GDM1 (cell line): ENCODE measurements at places on chromosomes 2 and 18.

DNA sequence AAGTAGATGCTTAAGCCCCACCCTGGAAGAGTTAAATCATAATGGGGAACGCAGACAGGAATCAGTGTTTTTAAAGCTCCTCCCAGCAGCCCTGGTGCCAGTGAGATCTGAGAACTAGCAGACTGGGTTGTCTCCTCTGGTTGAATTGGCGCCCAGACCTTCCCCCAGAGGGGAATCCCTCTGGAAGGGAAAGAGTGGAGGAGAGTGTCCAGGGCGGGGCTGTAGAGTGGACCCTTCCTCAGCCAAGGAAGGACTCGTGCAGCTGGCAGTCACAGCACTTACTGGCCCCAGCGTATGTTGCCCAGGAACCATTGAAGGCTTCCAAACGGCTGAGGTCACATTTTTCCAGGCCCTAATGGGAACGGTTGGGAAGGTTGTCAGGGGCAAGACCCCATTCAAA, 62.5 kb downstream of the TGOLN2 start:
- DNase-seq: no peak

DNA sequence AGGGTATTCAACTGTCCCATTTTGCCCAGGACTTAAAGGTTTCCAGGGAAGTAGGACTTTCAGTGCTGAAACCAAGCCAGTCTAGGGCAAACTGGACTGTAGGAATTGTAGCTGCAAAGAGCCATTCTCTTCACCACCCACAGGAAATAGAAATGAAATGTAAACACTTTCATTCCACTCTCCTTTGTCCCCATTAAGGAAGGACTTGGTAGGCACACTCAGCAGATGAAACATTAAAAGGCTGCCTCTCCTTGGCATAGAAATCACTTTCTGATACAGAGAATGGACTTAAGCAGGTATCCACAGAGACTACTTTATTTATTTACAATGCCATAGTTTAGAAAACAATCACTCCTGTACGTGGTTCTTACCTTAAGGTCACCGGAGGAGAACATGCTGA, 102.9 kb upstream of the CCDC195 start:
- no peak for DNase-seq

DNA sequence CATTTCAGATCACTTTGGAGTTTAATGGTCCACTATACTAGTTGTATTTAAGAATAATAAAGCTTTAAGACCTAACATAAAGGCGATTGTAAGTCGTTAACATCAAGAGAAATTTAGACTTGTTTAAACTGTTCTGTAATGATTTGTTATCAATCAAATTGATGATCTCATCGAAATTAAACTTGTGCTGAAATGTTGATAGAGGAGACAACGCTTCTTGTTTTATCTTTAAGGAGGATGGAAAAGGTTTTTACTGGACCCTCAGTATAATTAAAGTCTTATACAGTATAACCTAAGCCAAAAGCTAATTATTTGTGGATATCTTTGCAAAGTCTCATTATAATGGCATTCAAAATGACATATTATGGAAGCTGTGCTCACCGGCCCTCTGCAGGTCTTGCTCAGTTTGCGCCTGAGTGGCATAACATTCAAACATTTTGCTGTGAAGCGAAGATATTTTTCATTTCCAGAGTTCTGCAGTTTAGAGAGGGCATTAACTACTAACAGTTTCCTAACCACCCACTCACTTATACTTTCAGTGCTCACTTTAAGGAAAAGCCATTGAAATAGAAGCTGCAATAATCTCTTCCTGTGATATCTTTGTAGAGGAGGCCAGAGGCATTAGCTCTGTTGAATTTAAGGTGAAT, 1.4 kb upstream of the SERTAD2 start:
- no peak for DNase-seq

DNA sequence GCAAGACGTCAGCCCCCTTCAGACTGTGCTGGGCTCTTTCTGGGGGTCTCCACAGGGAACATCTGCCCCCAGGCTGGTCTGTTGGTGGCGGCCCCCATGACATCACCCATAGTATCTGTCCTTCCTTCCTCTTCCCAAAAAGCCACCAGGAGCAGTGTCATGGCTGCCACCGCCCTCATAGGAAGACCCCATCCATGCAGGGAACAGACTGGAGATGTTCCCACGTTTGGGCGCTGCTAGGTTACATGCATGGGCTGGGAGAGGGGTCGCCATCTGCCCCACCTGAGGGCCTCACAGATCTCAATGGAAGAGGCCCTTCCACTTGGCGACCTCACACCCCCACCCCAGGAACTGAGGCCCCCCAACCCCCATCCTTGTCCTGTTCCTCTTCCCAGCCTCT, 5.1 kb downstream of the SPATA3 start:
- no peak for DNase-seq

GRCh38 chr18:3753106-3753505, 303.1 kb downstream of the TGIF1 start:
- no peak for DNase-seq

DNA sequence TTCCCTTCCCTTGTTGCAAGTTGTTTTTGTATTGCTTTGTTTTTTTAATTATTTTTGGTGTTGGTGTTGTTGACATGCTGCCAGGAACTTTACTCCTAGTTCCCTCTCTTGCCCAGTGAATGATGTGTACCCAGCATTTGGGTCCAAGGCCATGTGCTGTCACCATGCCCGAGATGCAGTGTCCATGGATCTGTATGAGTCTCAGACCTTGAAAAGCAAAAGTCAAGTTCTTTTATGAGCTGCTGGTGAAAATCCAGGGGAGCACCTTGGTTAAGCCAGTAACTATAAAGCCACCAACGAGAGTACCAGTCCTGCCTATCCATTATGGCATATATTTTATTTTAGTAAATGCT, 236.4 kb downstream of the BCL11A start:
- no peak for DNase-seq

DNA sequence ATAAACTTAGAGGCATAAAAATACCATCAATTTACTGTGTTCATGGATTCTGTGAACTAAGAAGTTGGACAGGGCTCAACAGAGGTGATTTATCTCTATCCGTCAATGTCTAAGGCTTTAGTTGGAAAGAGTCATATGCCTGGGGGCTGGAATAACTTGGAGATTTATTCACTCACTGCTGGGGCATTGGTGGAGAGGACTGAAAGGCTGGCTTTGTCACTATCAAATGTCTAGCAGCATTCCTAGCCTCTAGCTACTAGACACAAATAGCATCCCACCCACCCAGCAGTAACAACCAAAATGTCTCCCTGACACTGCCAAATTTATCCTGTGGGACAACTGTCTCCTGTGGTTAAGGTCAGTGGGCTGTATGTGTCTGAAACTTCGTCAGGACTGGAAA, 71.0 kb downstream of the EVA1A start:
- no peak for DNase-seq

- no peak for DNase-seq
These were observed 21.6 kb downstream of the EFEMP1 start for GRCh38 chr2:55901941-55902340.

GRCh38 chr2:41496908-41497307, 550.9 kb upstream of the PKDCC start:
- DNase-seq: no peak

GRCh38 chr18:76232779-76233178, 262.3 kb downstream of the ZNF516 start:
- DNase-seq: no peak

- no peak for DNase-seq
These were observed 1308.2 kb upstream of the NRXN1 start for GRCh38 chr2:52340171-52340570.

GRCh38 chr2:217902379-217903141, 100.2 kb downstream of the TNS1 start:
- DNase-seq: no peak

GRCh38 chr18:47986620-47987387, 56.3 kb upstream of the SMAD2 start:
- DNase-seq: no peak

GRCh38 chr2:200026332-200027230, 71.2 kb downstream of the MAIP1 start:
- DNase-seq: no peak

DNA sequence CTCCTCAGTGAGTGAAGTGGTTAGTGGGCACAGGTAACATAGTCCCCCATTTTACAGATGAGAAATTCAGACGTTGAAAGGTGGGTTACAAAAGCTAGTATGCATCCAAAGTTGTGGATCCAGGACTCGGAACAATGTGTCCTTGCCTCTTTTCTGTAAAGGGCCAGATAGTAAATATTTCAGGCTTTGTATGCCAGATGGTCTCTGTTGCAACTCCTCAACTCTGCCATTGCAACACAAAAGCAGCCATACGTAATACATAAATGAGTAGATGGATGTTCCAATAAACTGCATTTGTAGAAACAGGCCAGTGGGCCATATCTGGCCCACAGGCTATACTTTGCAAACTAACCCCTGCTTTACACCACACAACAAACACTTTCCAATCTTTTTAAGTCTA, 166.6 kb upstream of the PKDCC start:
- no peak for DNase-seq

DNA sequence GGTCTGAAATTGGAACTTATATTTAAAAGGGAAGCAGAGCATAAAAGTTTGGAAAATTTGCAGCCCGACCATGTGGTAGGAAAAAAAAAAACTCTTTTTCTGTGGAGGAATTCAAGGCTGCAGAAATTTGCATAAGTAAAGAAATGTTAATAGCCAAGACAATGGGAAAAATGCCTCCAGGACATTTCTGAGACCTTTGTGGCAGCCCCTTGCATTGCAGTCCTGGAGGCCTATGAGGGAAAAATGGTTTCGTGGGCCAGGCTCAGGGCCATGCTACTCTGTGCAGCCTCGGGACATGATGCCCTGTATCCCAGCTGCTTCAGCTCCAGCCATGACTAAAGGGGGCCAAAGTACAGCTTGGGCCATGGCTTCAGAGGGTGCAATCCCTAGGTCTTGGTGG, 71.9 kb upstream of the SLC16A14 start:
- no peak for DNase-seq

DNA sequence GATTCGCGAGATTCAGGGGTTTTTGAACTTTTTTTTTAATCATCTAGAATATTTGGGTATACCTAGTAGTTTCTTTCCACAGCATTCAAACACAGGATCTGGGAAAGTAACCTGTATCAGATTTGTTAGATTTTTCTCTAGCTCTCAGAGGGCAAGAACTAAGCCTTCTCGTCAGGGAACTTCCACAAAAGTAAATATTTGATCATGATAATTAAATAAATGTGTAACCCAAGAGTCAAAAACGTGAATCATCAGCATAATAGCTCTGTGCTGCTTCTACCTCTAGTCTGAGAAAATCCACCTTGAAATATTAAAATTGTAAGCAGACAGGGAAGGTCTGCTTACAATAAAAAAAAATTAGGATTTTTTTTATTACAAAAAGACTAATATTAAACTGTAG, 225.7 kb upstream of the SPOPL start:
- DNase-seq: no peak

DNA sequence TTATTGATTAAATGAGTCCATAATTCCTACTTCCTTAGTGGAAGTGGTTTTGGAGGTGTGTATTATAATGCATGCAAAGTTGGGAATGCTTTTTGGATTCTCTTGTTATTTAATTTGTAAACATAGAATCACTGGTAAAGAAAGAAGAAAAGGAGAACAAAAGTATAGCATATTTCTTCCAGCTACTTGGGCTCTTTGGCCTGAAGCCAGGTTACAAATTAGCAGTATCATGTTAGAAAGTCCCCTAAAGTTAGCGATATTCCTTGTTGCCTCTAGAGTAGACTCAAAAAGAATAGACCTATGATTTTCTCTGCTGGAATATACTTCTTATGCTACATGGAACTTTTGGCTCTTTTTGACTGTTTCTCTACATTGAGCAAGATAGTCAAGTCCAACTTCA, 60.6 kb upstream of the CD28 start:
- no peak for DNase-seq

GRCh38 chr2:8462280-8462679, 219.6 kb upstream of the ID2 start:
- no peak for DNase-seq

DNA sequence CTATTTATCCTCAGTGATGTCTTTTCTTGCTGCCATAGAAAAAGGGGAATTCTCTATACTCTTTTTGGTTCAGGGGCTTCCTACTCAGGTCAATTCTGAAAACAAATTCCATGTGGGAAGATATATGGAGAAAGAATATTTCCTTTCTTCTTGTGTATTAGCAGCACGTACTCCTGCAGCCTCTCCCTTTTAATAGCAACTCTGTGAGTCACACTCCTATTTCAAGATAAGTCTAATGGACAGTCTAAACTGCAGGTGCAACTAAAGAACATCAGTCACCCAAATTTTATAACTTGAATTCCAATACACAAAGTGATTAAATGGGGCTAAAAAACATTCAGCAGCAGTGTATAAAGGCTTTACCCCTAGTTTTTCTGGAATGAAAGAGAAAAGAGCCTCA, 942.2 kb downstream of the CNTNAP5 start:
- DNase-seq: no peak

DNA sequence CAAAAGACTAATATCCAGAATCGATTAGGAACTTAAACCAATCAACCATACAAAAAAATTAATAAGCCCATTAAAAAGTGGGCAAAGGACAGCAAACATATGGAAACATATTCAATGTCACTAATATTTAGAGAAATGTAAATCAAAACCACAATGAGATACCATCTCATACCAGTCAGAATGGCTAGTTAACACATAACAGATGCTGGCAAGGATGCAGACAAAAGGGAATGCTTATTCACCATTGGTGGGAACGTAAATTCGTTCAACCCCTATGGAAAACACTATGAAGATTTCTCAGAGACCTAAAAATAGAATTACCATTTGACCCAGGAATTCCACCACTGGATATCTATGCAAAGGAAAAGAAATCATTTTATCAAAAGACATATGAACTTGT, 468.2 kb upstream of the ST6GAL2 start:
- no peak for DNase-seq

DNA sequence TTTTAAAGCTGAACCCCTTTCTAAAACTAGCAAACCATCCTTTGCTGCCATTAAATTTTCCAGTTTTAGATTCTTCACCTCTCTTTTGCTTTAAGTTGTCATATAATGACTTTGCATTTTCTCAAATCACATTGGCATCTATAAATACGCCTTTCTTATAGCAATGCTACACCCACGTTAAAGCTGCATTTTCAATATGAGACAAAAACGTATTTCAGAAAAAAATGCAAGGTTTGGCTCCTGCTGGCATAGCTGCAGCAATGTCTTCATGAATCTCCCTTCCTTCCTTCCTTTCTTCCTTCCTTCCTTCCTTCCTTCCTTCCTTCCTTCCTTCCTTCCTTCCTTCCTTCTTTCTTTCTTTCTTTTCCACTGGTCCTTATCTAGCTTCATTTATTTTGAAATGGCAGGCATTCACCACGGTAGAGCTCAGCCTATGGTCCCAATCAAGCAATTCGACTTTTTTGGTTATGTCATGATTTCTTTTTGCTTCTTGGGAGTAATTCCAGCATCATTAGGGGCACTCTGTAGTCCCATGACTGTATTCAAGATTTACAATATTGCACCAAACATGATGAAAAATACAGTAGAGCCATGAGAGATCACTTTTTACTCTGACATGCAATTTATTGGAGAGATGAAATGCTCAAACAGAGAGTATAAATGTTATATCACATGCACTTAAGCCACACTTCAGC, 8.8 kb upstream of the UGT1A10 start:
- no peak for DNase-seq

GRCh38 chr2:122755281-122755780, 999.9 kb downstream of the TSN start:
- DNase-seq: no peak

- no peak for DNase-seq
These were observed 69.9 kb downstream of the TMEM247 start for GRCh38 chr2:46549166-46549844.
